ENCODE measurements at places on chromosomes 6 and 20.

GRCh38 chr20:63810730-63811490 is 20.2 kb downstream of the ZBTB46 start:
- no peak for DNase-seq

- no peak for DNase-seq
Measured at GRCh38 chr6:32472781-32473375, 33.2 kb downstream of the HLA-DRA start.

DNA sequence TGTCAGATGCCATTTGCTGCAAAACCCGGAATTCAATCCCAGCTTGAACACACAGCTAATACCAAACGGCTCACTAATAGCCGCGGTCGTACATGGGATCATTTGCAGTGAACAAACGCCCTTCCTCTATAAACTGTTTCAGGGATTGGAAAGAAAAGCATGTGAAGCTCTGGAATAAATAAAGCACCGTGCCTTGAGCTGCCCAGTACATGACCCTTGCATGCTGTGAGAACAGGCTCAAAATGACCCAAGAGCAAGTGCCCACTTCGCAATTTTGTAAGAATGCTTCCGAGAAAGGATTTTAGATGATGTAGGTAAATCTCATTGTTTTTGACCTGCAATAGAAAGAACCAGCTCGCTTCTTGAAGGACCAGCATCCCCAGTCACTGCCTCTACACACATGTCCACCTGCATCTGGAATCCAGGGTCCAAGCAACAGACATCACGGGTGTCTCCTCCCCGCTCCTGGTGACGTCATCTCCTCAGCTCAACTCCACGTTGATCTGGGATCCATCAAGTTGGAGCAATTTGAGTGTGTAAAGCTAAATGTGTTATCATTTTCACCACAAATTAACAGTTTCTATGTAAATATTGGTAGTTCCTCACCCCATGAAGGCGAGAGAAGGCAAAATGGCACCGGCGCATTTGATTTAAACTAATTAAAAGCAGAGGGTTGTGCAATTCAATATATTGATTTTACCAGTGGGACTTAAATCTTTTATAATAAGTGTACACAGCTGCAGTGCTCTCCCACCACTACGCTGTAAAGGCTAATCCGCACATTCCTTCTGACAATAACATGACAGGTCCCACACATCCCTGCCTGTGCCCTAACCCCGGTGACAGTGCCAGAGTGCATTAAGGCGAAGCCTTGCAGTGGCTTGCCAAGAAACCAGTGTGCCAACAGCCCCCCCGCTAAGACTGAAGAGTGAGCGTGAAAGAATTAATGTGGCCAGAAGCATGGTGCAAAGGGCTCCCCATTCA is 6.2 kb downstream of the BMP7 start:
- DNase-seq: no peak

DNA sequence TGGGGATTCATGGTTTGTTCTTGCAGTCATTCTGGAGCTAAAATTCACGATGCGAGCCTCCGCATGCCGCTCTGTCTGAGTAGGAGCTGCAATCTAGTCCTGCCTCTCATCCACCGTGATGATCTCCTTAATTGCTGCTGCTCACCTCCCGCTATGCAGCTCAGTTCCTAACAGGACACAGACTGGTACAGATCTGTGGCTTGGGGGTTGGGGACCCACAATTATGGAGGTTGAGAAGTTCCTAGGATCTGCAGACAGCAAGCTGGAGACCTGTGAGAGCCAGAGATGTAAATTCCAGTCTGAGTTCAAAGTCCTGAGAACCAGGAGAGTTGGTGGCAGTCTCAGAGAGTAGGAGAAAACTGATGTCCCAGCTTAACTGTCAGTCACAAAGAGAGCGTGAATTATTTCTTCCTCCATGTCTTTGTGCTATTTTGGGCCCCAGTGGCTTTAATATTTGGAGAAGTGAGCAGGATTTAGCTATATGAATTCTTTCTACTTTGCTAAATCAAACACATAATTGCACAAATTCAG is 378.7 kb upstream of the MAN1A1 start:
- DNase-seq: no peak

- DNase-seq: no peak
Measured at GRCh38 chr20:17955302-17955701, 13.3 kb downstream of the SNX5 start.

DNA sequence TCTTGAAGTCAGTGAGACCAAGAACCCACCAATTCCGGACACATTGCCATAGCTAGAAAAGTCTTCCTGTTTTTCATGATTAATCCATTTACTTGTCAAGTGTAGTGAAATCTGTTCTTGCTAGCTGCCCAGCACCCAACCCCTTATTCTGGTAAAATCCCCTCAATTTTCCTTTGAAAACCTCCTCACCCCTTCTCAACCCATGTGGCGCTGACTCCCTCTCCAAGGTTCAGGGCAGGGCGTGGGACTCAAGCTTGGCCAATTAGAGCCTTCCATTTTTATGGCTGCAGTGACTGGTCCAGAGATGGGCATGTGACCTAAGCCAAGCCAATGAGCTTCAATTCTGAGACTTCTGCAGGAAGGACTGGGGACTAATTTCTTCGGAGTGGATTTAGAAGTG is 9.8 kb upstream of the ZBP1 start:
- DNase-seq: no peak

- no peak for DNase-seq
Measured at GRCh38 chr6:124283486-124283885, 479.8 kb downstream of the NKAIN2 start.

GRCh38 chr6:167409694-167410093 is 84.8 kb downstream of the TTLL2 start:
- no peak for DNase-seq

- no peak for DNase-seq
Measured at GRCh38 chr20:58595167-58595566, 55.9 kb upstream of the STX16 start.

DNA sequence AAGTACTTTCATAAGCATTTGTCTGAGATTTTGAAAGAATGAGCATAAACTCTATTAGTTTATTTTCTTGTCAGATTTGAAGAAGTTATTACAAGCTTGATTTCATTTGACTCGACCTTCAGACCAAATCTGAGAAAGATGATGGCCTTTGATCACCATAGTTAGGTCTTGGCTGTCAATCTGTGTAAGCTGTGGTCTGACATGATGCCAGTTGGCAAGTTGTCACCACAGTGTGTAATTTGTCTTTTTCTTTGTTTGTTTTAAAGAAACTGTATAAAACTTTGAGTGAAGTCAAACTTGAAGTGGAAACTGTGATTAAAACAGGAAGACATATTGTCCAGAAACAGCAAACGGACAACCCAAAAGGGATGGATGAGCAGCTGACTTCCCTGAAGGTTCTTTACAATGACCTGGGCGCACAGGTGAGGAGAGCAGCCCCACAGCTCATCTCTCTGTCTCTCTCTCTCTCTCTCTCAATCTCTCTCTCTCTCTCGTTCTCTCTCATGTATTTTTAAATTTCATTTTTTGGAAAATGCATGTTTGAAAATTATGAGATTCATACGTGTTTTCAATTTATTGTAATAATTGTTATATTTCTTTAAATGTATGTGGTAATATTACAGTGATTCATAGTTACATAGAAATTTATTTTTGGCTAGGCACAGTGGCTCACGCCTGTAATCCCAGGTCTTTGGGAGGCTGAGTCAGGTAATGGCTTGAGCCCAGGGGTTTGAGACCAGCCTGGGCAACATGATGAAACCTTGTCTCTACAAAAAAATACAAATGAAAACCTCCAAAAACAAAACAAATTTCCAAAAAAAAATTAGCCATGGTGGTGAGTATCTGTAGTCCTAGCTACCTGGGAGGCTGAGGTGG is 208.1 kb downstream of the UTRN start:
- DNase-seq: no peak

- no peak for DNase-seq
Measured at GRCh38 chr6:36232172-36232571, 35.6 kb downstream of the BRPF3 start.

GRCh38 chr6:125745281-125746018 is 4.0 kb upstream of the HEY2 start:
- DNase-seq: no peak

DNA sequence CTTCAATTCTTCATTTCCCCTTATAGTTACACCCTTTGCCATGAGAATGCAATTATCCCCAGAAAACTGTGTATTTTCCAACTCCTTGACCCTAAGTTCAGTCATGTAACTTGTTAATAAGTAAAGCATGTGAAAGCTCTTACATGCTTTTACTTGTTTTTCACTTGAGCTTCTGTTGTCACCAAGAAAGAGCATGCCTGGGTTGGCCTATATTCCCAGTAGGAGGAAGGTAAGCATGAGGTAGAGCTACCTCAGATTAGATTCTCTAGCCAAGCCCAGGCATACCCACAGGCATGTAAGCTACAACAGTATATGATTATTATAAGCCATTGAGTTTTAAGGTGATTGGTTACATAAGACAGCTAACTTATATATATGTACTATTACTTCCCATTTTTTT is 101.7 kb upstream of the SMLR1 start:
- no peak for DNase-seq

GRCh38 chr6:156886409-156886808 is 109.2 kb downstream of the ARID1B start:
- no peak for DNase-seq

DNA sequence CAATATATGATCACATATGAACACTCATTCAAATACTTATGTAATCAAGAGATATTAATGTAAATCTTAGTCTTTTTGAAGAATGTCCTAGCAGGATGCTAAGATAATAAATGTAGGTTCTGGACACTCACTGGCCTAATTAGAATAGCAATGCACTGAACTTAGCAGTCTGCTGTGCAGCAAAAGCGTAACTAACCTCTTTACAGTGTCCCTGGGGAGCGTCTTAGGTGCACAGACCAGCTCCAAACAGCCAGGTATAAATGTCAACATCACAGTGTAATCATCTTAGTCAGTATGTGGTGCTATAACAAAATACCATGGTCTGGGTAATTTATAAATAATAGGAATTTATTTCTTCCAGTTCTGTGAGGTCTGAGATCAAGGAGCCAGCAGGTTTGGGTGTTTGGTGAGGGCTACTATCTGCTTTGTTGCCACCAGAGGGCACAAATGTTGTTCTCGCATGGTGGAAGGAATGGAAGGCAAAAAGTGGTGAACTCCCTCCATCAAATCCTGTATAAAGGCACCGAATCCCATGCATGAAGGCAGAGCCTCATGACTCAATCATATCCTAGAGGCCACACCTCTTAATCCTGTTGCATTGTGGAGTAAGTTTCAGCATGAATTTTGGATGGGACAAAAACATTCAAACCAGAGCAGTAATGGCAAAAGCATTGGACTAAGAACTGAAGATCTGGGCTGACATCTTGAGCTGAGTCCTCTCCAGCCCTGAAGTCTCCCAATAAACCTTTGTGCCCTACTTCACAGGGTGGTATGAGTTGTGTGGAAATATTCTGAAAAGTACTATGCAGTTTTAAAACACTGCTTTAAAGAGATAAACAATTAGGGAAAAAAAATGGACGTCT is 41.8 kb upstream of the FOXO3 start:
- DNase-seq: peak; percentile 20

GRCh38 chr6:125018136-125018535 is 55.9 kb downstream of the RNF217 start:
- no peak for DNase-seq

DNA sequence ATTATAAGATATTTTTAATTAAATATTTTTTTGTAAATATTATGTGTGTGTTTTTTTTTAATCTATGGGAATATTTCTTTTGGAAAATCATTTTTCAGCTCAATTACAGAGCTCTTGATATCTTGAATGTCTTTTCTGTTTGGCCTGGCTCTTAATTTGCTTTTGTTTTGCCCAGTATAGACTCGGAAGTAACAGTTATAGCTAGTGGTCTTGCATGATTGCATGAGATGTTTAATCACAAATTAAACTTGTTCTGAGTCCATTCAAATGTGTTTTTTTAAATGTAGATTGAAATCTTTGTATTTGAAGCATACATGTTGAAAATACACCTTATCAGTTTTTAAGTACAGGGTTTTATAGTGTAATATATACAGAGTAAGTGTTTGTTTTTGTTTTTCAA is 2.6 kb downstream of the ID4 start:
- no peak for DNase-seq

DNA sequence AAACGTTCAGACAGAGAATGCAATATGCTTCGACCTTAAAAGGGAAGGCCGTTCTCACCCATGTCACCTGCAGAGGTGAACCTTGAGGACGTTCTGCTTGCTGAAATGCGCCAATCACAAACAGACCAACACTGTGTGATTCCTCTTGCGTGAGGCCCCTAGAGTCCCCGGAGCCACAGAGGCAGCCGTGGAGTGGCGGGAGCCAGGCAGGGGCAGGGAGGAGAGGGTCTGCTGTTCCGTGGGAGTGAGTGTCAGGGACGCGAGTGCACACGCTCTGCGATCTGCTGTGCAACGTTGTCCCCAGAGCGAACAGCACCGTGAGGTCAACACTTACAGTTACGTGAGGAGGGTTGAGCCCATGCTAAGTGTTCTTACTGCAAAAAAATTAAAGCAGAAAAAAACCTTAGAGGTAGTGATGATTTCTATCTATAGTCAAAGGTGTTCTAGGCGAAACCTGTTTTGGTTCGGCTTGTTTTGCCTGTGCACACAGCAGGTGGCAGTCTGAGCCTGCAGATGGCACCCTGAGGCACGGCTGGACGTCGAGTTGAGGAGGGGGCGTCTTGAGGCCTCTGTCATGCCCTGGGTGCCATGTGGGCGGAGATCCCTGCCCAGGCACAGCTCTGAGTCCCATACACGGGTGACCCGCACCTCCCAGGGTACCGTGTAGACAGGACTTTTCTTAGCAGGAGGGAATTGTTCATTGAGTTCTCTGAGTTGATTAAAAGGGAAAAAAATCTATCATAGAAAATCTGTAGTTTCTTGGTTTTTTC is 71.7 kb upstream of the FRMD1 start:
- no peak for DNase-seq

DNA sequence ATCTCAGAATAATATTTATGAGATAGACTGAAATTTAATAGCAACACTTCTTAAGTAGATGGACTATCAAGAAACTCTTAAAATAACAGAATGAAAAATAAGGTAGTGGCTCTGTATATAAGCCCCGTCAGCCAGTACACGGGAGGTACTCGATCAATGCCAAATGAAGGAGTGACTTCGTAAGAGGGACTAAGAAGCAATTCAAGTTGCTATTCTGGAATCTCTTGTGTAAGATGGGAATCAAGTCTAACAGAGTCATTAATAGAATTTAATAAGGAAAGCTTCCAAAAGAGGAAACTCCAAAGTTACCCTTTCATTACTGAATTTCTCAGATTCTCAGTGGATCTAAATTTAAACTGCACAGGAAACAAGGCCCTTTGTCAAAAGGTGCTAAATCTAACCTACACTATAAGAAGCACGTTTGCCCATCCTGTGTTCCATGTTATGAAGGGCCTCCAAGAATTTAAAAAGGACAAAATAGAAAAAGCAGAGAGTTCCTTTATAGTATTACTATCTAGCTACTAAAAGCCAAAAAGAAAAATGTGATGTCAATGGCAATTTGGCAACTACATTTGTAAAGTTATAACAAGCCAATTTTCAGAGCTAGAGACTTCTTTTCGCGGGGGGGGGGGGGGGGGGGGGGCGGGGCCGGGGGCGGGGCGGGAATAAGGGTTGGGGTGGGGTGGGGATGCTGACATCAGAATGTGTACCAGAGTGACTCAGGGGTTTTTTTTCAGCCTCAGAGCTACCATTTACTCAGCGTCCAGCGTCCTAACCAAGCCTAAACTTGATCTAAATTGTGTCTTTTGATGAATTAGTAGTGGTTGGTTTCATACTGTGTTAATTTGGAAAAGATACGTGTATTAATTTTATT is 200.6 kb downstream of the GMPR start:
- DNase-seq: peak; percentile 58

- peak; percentile 47 for DNase-seq
Measured at GRCh38 chr6:51959744-51960383, 127.5 kb downstream of the PKHD1 start.

Measured in fibroblast of skin of right biceps (primary cell).